Fibroblast of skin of abdomen (primary cell): ENCODE measurements at places on chromosomes 3 and 15.
A peak's percentile ranks its signal among the peaks of the same experiment; 100 is the strongest.

DNA sequence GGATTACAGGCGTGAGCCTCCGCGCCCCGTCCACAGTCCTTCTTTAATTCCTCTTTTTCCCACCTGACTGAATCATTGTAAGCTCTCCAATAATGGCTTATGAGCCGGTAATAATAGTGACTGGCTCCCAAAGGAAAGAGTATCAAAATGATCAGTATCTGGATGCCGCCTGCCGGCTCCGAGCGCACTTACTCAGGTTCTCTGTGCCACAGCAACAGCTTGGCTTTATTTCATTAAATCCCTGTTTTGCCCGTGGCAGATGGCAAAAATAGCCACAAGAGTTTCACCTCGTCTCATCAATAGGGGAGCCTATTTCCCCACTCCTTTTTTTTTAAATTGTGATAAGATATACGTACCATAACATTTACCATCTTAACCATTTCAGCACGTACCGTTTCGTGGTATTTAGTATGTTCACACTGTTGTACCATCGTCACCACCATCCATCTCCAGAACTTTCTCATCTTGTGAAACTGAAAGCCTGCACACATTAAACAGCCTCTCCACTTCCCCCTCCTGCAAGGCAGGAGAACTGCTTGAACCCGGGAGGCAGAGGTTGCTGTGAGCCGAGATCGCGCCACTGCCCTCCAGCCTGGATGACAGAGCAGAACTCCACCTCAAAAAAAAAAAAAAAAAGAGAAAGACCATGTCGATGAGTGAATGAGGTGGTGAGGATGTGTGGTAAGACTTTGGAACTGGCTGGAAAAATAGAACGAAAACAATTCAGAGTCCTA, 80.7 kb upstream of the DLG1 start:
- no peak for DNase-seq

GRCh38 chr3:194682189-194682693, 3.4 kb upstream of the FAM43A start:
- DNase-seq: no peak

DNA sequence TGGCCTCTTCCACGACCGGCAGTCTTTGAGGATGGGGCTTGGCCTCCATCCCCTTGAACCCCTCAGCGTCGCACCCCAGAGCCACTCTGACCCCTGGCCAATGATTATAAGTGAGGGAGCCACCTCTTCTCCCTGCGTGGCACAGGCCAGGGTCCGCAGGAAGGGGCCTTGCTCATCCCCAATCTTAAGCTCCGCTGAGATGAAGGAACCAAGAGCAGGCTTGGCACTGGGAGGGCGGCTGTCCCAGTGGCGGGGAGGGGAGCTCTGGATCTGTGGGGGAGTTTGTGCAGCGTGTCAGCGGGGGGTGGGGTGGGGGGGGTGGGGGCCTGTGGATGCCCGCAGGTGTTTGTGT, 13.8 kb upstream of the ADPGK start:
- no peak for DNase-seq

GRCh38 chr3:128193168-128193567, 39.9 kb downstream of the EEFSEC start:
- DNase-seq: no peak

DNA sequence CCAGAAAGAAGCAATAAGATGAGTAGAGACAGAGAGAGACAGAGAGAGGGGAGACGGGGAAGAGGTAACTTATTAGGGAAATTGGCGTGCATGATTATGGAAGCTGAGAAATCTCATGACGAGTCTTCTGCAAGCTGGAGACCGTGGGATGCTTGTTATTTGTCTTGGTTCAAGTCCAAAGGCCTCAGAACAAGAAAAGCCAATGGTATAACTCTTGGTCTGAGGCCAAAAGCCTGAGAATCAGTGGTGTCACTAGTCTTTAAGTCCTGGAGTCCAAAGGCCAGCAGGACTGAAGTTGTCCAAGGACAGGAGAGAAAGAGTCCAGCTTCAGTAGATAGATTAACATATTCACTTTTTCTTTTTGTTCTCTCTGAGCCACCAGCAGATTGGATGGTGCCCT, 613.6 kb downstream of the CADM2 start:
- DNase-seq: no peak

DNA sequence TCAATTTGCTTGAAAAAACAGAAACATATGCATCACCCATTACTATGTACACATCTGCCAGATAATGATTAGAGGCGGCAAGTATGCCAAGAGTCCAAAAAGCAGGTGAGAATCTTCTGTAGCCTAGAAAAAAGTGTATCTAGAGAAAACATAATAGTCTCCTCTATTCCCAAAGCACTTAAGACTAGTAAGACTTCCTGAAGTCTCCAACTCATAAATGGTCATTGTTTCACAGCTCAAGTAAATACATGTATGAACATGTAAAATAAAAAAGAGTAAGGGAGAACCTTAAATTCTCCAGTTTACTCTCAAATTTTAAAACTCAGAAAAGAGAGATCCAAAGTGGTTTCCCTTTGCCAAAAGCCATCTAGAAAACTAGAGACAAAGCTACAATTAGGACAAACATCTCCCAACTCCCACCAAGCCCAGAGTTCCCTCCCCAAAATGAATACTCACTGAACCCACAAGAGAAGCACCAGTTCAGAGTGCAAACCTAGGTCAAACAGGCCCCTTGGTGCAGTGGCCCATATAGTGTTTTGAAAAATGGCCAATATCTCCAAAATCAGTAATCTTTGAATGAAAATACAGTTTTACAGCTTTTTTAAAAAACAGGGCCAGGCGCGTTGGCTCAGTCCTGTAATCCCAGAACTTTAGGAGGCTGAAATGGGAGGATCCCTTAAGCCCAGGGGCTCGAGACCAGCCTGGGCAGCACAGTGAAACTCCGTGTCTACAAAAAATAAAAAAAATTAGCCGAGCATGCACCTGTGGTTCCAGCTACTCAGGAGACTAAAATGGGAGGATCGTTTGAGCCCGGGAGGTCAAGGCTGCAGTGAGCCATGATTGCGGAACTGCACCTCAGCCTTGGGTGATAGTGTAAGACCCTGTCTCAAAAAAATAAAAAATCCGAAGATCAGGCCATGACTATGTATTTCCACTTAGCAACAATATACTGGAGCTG, 11.0 kb upstream of the MAP4 start:
- no peak for DNase-seq

DNA sequence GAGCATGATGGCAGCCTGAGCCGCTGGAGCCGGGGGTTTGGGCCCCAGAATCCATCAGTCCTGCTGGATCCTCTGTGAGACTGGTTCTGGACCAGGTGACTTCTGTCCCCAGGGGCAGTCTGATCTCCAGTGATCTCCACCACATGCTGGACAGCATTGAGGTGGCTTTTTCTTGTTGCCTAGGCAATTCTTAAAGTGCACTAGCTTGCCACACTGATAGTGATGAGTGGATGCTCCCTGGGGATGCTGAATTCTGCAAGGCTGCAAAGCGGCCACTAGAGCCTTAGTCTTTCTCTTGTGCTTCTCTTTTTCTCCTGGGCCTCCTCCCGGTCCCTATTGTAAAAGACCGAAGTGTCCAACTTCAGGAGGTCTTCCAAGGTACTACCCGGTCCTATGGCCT, 70.4 kb upstream of the ATP11B start:
- no peak for DNase-seq

- no peak for DNase-seq
These were observed 121.6 kb downstream of the NFKBIZ start for GRCh38 chr3:101970905-101971304.

- DNase-seq: no peak
These were observed 53.8 kb downstream of the GRK7 start for GRCh38 chr3:141816958-141817357.

DNA sequence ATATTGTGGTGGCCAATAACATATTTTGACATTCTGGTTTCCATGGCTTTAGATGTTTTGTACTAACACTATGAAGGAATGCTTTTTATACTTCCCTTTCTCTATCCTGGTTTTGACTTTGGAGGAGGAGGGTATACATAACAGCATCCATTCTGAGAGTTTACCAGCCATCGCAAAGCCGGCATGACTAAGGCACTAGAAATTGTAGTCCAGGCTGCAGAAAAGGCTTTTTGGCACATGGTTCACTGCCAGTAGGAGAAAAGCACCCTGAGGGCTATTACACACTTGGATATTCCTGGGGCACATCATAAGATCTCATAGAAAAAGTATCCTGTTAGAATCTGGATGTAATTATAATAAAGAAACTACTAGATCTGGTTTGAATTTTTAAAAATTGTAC, 101.8 kb downstream of the STT3B start:
- peak; percentile 64 for DNase-seq

DNA sequence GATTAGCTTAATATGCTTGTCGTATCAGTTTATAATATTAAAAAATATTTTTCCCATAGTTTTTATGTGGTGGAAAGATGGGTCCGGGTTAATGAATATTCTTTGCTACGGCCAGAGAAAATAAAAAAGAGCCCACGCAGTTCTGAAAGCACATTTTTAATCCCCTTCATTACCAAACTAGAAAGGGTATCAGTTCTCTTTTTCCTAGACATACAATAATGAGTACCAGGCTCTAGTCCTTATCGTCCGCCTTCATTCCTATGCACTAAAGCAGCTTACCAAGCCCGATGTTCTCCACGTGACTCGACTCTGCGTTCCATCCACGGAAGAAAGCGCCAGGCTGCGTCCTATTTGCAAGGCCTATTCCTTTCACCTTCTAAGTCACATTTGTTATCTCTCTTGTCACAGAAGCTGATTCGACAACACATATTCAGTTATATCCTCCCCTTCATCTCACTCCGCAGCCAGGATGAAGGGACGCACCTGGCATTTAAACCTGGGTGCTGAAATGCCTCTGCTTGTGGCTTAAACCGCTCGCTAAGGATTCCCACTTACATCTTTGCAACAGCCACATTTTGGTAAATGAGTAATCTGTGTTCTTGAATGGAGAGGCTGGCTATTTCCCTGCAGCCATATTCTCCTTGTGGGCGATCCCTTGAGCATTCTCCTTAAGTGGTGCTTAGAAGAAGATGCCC, 257.0 kb downstream of the CD47 start:
- DNase-seq: no peak

GRCh38 chr3:151631946-151632345, 101.8 kb upstream of the AADACL2 start:
- no peak for DNase-seq

- DNase-seq: no peak
These were observed 13.4 kb downstream of the DHX36 start for GRCh38 chr3:154310840-154311239.

DNA sequence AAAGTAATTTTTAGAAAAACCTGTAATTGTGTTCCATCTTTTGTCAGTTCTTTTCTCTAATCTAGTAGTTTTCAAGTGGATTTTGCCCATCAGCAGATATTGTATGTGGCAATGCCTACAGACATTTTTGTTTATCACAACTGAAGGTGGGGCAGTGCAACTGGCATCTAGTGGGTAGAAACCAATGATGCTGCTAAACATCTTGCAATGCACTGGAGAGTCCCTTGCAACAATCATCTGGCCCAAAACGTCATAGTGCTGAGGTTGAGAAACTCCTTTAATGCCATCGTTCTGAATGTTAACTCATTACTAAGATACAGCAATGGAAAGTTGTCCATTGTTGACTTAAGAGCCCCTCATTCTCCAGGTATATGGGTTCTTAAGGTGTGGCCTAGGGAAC, 80.1 kb downstream of the BTD start:
- no peak for DNase-seq
